H7 (cell line): ENCODE measurements at places on chromosomes 11 and 22.

DNA sequence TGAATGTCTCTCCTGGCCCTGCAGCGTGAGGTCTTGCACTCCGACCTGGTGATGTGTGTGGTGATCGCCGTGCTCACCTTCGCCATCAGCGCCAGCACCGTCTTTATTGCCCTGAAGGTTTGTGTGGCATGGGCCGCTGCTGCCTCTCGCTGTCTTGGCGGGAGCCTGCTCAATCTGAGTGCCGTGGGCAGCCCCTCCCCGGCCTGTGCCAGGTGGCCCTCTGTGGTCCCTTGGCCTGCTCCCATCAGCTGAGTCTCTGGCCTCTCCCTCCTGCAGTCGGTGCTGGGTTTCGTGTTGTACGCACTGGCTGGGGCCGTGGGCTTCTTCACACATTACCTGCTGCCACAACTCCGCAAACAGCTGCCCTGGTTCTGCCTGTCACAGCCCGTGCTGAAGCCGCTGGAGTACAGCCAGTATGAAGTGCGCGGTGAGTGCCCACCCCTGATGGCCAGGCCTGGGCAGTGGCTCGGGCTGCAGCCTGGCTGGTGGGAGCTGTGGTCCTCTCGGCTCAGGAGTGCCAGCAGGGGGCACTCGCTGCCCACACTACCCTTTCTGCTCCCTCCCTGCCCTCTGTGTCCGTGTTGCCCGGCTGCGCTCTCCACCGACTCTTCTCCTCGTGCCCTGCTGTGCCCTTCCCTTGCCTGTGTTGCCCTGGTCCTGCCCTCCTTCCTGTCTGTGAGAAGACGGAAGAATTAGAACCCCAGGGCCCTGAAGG lies 10.2 kb downstream of the PCNX3 start:
- peak; percentile 92 for DNase-seq

- DNase-seq = no peak
Observed at GRCh38 chr22:36213586-36213985, 12.0 kb upstream of the APOL4 start.

DNA sequence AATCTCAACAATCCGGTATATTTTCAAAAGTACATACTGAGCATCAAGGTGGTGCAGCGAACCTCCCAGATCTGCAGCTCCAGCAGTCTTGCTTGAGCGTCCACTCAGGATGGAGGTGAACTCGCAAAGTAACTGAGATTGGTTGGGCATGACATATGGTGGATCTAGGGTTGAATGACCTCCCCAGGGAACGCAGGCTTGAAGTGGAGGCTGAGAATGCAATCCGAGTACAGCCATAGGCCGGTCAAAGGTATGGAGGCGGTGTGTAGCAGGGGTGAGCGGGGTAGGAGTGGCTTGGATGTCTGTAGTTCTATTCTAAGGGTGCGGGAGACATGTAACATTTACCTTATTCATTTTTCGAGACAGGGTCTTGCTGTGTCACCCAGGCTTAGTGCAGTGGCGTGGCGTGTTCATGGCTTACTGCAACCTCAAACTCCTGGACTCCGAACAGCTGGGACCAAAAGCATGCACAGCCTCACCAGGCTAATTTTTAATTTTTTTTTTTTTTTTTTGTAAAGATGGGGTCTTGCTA lies 631 bp upstream of the C22orf39 start:
- DNase-seq = peak; percentile 81

- DNase-seq = peak; percentile 48
Observed at GRCh38 chr11:46723359-46723680, 4.3 kb downstream of the F2 start.

DNA sequence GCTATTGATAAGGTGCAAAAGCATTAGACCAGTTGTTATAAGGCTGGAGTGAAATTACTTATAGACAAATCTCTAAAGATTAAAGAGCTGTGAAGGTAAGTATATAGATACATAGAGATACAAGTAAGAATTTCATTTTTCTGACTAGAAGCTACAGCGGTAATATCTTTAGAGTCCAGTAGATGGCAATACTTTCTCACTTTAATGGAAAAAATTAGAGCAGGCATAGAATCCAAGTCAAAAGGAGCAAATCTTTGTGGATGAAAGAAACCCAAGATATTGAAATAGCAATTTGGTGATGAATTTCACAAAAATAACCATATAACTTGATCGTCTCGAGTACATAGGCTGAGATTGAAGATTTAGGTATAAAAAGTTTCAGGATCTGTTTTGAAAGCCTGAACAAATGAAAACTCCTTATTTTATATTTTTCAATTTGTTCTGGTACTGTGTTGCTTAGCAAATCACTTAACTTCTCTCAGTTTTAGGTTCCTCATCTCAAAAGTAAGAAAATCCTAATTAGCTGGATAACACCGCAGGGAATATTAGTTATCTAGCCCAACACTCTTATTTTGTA lies 81.9 kb downstream of the UVRAG start:
- peak; percentile 27 for DNase-seq

GRCh38 chr22:42807185-42807584 lies 49.9 kb downstream of the ARFGAP3 start:
- no peak for DNase-seq
